ENCODE measurements at places on chromosomes 11 and 22.

DNA sequence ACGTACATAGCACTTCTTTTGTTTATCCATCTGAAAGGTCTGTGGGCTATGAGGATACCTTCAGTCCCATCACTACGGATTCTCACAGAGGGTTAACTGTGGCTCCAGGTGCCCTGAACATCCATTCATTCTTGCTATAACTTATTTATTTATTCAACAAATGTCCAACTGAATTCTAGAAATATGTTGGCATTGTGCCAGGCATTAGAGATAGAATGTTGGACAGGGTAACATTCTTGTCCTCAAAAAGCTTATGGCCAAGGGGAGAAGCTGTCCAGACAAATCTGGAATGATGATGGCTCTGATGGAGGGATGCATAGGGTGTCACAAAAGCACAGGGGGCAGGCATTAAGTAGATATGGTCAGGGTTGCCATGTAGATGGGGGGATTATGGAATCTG, 8.4 kb downstream of the OLFML1 start:
- H3K36me3 ChIP-seq, result no peaks in the 10 kb centered on the region
- H3K27ac ChIP-seq, result no peak overlapping the region
- DNase-seq, result no peak

DNA sequence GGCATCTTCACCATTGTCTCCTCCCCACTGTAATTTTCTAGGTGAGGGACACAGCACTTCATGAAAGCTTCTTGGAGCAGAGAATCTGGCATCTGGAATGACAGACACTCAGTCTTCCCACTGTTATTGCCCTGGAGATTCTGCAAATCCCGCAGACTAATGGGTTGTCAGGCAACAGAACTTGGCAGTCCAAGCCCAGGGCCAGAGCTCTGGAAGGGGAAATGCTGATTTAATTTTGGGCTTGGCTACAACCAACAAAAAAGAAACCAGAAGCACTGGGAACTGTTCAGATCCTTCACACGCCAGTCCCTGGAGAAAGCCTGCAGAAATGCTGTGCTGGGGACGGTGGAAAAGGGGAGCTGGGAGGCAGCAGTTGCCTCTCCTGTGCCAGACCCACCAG, 71.5 kb upstream of the BID start:
- no peak for DNase-seq
- no peaks in the 10 kb centered on the region for H3K27me3 ChIP-seq
- no peak overlapping the region for H3K27ac ChIP-seq
- no peaks in the 10 kb centered on the region for H3K36me3 ChIP-seq

GRCh38 chr11:106304274-106304673, 226.8 kb downstream of the AASDHPPT start:
- H3K4me3 ChIP-seq, result no peak overlapping the region
- H3K36me3 ChIP-seq, result no peaks in the 10 kb centered on the region
- no peaks in the 10 kb centered on the region for H3K4me1 ChIP-seq
- no peak overlapping the region for H3K27ac ChIP-seq

DNA sequence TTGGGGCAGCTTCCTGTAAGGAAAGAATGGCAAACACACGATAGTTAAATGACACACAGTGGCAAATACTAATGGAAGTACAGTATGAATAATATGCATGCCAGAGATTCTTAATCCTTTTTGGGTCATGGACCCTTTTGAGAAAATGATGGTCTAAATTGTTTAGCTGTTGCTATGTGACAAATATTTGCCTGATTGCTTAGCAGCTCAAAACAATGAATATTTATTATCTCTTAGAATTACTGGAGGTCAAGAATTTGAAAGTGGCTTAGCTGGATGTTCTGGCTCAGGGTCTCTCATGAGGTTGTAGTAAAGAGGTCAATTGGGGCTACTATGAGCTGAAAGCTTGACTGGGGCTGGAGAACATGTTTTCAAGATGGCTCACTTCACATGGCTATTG, 69.7 kb downstream of the FANCF start:
- no peak overlapping the region for H3K27ac ChIP-seq
- no peaks in the 10 kb centered on the region for H3K36me3 ChIP-seq
- H3K4me3 ChIP-seq, result no peak overlapping the region
- DNase-seq, result no peak

DNA sequence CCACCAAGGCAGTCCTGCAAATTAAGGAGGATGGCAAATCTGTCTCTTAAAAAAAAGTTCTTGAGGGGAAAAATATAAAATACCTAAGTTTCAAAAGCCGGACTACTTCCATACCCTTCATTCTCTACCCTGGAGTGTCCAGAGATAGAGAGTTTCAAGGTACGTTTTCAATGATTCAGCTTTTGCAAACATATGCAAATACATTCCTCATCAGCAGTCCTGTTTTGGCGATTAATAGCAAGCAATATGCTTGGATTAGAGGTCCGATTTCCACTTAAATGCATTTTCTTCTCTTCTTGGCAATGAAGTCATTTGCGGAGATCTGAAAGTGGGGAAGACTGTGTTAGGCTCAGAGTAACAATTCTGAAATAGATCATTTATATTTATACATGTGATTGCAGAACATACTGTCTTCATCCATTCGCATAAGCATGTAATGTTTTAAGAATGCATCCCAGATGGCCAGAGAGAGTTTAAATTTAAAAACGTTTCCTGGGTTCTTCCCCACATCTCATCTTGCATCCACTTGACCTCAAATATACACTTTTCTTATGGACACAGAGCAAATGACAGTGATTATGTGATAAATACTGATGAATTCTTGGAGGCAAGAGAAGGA, 13.8 kb upstream of the TFIP11 start:
- H3K27ac ChIP-seq, result no peak overlapping the region
- H3K36me3 ChIP-seq, result peaks cover 49% of the 10 kb centered on the region
- no peaks in the 10 kb centered on the region for H3K27me3 ChIP-seq
- no peaks in the 10 kb centered on the region for H3K4me1 ChIP-seq

- H3K4me1 ChIP-seq, result peaks cover 3% of the 10 kb centered on the region
- H3K27me3 ChIP-seq, result peaks cover 9% of the 10 kb centered on the region
- no peak overlapping the region for H3K4me3 ChIP-seq
- H3K27ac ChIP-seq, result no peak overlapping the region
- DNase-seq, result no peak
Observed at GRCh38 chr11:134118006-134118405, 49.1 kb downstream of the JAM3 start.

DNA sequence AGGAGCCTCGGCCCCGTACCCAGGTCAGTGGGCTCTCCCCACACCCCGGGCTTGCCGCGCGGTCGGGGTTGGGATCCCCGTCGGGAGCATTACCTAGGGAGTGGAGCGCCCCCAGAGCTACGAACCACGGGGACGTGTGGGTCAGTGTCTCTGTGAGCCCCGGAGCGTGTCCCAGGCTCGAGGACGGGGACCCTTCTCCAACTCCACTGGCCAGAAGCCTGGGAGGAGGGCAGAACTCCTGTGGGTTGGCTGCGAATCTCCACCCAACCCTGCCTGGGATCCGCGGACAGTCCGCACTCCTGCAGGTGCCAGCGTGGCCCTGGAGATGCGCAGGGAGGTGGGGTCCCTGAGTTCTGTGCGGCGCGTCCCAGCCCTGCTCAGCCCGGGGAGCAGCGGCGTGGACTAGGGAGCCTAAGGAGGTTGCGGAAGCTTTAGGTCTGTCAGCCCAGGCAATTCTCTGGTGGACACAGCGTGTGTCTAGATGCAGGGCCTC, 346 bp downstream of the PPFIBP2 start:
- no peak overlapping the region for H3K27ac ChIP-seq
- H3K36me3 ChIP-seq, result peaks cover 11% of the 10 kb centered on the region

DNA sequence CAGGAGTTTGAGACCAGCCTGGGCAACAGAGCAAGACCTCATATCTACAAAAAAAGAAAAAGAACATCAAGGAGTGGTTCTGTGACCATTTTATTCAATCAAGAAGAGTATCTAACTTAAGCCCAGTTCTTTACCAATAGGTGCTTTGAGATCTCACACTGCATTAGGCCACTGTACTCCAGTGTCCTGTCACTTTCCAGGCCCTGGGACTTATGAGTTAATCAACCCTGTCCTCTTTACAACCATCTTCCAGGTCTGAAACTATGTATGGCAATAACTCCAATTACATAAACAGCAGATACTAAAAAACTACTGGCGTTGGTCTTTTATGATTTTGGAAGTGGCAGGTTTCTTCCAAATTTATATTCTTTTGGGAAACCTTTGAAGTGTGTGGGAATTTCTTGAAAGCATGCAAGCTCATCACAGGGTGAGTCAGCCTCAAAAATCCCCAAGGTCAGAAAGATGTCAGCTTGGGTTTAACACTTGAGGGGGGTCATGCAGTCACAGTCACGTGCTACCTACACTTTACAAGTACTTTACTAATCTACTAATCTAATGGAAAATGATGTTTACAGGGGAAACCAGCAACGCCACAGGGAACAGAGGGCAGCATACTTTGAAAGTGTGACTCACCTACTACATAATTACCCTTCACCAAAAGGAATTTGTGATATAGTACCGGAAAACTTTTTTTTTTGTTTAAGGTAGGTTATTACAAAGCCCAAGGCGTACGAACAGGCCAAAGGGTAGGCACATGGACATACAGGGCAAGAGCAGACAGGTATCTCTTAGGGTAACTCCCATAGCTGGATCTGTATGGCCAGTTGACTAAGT, 15.6 kb downstream of the PISD start:
- H3K27me3 ChIP-seq, result no peaks in the 10 kb centered on the region
- H3K4me3 ChIP-seq, result no peak overlapping the region
- H3K4me1 ChIP-seq, result peaks cover 25% of the 10 kb centered on the region
- H3K36me3 ChIP-seq, result peaks cover 19% of the 10 kb centered on the region
- no peak for DNase-seq

- DNase-seq, result peak; percentile 54
- H3K36me3 ChIP-seq, result no peaks in the 10 kb centered on the region
- H3K27ac ChIP-seq, result no peak overlapping the region
- H3K27me3 ChIP-seq, result no peaks in the 10 kb centered on the region
Observed at GRCh38 chr11:116605543-116606459, 167.0 kb downstream of the BUD13 start.

- no peaks in the 10 kb centered on the region for H3K36me3 ChIP-seq
- H3K27me3 ChIP-seq, result no peaks in the 10 kb centered on the region
- no peak overlapping the region for H3K27ac ChIP-seq
Observed at GRCh38 chr11:15536438-15536837, 421.7 kb downstream of the INSC start.

DNA sequence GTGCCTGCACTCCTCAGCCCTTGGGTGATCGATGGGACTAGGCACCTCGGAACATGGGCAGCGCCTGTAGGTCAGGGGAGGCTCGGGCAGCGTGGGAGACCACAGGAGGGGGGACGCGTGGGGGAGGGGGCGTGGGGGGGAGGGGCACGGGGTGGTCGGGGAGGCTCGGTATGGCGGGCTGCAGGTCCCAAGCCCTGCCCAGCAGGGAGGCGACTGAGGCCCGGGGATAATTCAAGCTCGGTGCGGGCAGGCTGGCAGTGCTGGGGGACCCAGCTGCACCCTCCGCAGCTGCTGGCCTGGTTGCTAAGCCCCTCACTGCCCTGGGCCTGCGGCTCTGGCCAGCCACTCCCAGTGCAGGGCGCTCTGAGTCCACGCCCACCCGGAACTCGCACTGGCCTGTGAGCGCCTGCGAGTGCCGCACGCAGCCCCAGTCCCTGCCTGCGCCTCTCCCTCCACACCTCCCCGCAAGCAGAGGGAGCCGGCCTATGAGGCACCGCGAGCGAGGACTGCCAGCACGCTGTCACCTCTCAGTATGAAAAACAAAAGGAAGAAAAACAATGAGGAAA, 1698.3 kb upstream of the RAG2 start:
- no peak for DNase-seq
- H3K4me3 ChIP-seq, result no peak overlapping the region
- no peaks in the 10 kb centered on the region for H3K27me3 ChIP-seq
- H3K4me1 ChIP-seq, result no peaks in the 10 kb centered on the region

DNA sequence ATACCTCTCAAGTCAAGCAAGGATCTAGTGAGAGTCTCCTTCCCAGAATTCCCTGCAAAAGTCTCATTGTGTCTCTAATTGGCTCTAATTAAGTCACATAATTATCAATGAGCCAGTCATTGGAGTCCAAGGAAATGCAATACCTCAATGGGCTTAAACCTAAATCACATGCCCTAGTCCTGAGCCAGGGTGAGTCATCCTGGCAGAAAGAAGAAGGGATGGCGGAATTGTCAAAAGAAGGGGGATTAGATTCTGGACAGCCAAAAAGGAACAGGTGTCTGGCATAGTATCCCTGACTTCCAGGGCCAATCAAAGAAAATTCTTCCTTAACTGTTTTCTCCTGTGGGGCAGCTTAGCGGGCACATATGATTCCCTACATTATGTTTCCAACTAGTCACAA, 25.1 kb upstream of the LDLRAD3 start:
- no peak overlapping the region for H3K27ac ChIP-seq
- no peaks in the 10 kb centered on the region for H3K4me1 ChIP-seq
- peaks cover 2% of the 10 kb centered on the region for H3K27me3 ChIP-seq

GRCh38 chr11:78202733-78203167, 14.0 kb downstream of the USP35 start:
- H3K4me1 ChIP-seq, result peaks cover 31% of the 10 kb centered on the region
- H3K27ac ChIP-seq, result peak overlapping the region; percentile 82
- no peaks in the 10 kb centered on the region for H3K27me3 ChIP-seq
- peaks cover 22% of the 10 kb centered on the region for H3K36me3 ChIP-seq
- DNase-seq, result peak; percentile 61
- H3K4me3 ChIP-seq, result peak overlapping the region; percentile 60

GRCh38 chr11:27373392-27373791, 10.4 kb upstream of the CCDC34 start:
- no peak overlapping the region for H3K4me3 ChIP-seq
- no peak overlapping the region for H3K27ac ChIP-seq
- no peaks in the 10 kb centered on the region for H3K36me3 ChIP-seq
- no peak for DNase-seq

DNA sequence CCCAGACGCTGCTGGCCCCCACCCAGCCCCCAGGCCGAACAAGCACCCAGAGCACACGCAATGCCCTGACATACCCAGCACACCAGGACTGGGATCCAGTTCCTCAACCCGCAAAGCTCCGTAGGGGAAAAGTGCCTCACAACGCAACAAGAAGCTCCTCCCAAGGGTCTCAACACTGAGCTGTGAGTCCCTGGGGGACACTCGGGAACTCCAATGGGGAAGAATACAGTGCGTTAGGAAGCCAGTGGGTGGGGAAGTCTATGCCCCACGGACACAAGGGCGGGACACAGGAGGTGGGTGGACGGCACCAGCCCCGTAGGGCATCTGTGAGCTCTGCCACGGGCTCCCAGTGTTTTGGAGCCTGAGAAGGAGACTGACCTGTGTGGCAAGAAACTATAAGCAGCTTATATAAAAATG, 1.6 kb downstream of the DEAF1 start:
- no peaks in the 10 kb centered on the region for H3K27me3 ChIP-seq
- H3K4me3 ChIP-seq, result peak overlapping the region; percentile 74
- peaks cover 19% of the 10 kb centered on the region for H3K36me3 ChIP-seq
- H3K4me1 ChIP-seq, result peaks cover 53% of the 10 kb centered on the region
- no peak for DNase-seq
- H3K27ac ChIP-seq, result peak overlapping the region; percentile 76

GRCh38 chr11:15783619-15784018, 572.7 kb downstream of the SOX6 start:
- no peak overlapping the region for H3K4me3 ChIP-seq
- DNase-seq, result no peak
- no peaks in the 10 kb centered on the region for H3K4me1 ChIP-seq
- H3K27me3 ChIP-seq, result no peaks in the 10 kb centered on the region

GRCh38 chr22:32951807-32952153, 106.4 kb downstream of the SYN3 start:
- H3K36me3 ChIP-seq, result no peaks in the 10 kb centered on the region
- H3K4me1 ChIP-seq, result no peaks in the 10 kb centered on the region
- no peak overlapping the region for H3K27ac ChIP-seq
- H3K4me3 ChIP-seq, result no peak overlapping the region

Measured in activated CD4-positive, alpha-beta memory T cell treated with anti-CD3 and anti-CD28 coated beads, Interleukin-2, amount 10 ng/mL, durations not matched to agents 7 days and 5 days (primary cell).